ENCODE measurements at places on chromosomes 11 and 22. TPM values are rescaled to one million over a fixed set of nuclear protein-coding genes. Genes with fewer than 3 reads are reported as not detected.

The OR52N4 gene
- not detected for total RNA-seq

The OR8B4 gene
- total RNA-seq: not detected

The APOL1 gene
- 58.3 TPM for total RNA-seq

The TMEM191C gene
- total RNA-seq: 0.63 TPM

The GDPD4 gene
- not detected for total RNA-seq

The SLC25A45 gene
- 0.81 TPM for total RNA-seq

The GAS2 gene
- 0.97 TPM for total RNA-seq

The PANX3 gene
- total RNA-seq: not detected
